ENCODE measurements at places on chromosomes 5 and 9.

GRCh38 chr5:113435575-113435974 lies 786 bp upstream of the TSSK1B start:
- no peak for DNase-seq

GRCh38 chr9:22379272-22379671 lies 67.4 kb upstream of the DMRTA1 start:
- no peak for DNase-seq

GRCh38 chr5:174733091-174733690 lies 8.8 kb downstream of the MSX2 start:
- no peak for DNase-seq

GRCh38 chr5:133048993-133049725 lies 2.7 kb upstream of the HSPA4 start:
- no peak for DNase-seq

GRCh38 chr9:124696101-124696500 lies 75.0 kb downstream of the NR6A1 start:
- DNase-seq, result no peak

- no peak for DNase-seq
Observed at GRCh38 chr9:751137-752051, 90.1 kb upstream of the DMRT1 start.

- DNase-seq, result no peak
Observed at GRCh38 chr5:128121651-128122050, 38.1 kb downstream of the SLC12A2 start.

DNA sequence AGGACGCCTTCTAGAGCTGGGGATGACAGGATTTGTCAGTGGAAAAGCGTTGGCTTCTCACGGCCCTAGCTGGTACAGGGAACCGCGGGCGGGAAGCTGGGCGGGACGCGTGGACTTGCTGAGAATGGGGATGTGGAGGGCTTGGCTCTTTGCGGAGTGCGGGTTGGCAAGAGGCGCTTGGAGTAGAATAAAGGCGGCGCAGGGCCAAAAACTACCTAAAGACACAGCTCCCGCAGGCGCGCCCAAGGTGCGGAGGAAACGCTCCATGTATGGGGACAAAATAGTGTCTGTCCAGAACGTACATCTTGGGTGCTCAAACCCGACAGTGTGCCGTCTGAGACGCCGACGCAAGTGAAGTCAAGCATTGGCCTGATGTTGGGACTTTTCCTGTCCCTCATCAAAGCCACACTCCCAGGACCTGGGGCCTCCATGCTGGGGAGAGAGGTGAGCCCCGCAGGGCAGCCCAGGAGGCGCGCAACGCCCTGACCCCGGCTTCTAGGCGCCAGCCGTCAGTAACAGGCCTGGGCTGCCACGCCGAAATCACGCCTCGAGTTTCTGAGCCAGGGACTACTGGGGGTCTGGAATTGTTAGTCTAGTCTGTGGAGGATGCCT lies 1.6 kb upstream of the NKX2-5 start:
- DNase-seq, result no peak

- DNase-seq, result no peak
Observed at GRCh38 chr5:66113160-66113559, 30.9 kb upstream of the SREK1 start.

DNA sequence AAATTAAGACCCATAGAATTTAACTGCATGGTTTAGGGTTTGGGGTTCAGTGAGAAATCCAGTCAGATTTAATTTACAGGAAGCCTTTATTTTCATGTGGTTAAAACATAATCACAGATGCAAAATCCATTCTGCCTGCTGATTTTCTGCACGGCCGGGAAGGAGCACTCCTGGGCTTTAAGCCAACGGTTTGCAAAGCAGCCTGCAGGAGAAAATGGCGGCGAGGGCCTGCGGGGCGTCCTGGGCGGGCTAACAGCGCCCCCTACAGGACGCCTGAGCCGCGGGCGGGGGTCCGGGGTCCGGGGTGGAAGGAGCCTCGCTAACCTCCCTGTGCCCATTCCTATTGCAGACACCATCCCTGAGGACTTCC lies 47.6 kb downstream of the THBS4 start:
- peak; percentile 83 for DNase-seq

- no peak for DNase-seq
Observed at GRCh38 chr9:124004593-124004992, 7.0 kb upstream of the LHX2 start.

DNA sequence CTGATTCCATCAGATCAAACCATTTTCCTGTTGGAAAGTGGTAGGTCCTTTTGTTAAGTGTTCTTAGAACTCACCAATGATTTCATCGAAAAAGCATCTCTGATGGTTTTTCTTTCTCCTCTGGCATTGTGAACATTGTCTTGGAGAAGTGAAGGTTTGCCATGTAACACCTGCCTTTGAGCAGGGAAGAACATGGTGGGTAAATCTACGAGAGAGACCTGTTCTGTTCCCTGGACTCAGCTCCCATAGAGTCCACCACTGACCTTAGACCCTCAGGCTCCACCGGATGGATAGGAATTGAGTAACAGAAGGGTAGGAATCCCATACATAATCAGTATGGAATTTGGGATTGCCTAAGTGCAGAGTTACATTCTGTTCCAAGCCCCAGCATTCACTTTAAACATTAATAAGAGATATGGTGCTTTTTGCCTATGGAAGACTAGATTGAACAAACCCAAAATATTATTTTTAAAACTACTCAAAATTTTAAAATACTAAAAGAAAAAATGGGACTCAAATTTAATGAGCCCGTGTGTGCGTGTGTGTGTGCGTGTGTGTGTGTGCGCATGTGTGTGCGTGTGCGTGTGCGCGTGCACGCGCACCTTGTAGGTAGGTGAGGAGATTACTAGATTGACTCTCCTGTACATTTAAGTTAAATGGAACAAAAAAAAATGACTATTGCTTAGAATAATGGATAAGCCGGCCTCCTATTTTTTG lies 92.0 kb downstream of the C9orf152 start:
- no peak for DNase-seq

- DNase-seq, result no peak
Observed at GRCh38 chr5:168772316-168772961, 193.3 kb upstream of the PANK3 start.

DNA sequence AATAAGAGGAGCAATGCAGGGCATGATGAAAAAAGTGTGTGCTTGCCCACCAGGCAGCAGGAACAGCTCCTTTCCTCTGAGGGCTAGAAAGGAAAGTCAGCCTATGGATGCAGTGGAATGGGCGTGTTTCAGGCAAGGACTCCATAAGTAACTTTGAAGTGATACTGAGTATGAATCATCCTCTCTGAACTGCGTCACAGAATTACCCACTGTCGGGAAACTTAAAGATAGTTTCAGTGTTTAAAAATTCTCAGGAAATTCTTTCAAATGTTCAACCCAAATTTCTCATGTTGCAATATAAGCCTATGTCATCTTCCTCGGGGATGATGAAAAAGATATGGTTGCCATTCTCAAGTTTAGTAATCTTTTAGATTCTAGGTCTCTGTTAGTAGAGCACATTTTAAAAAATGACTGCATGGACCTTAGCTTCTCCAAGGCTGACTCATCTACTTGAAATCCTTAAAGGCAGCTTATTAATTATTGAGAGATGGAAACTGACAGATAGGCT lies 27.7 kb downstream of the PTCD2 start:
- DNase-seq, result no peak

DNA sequence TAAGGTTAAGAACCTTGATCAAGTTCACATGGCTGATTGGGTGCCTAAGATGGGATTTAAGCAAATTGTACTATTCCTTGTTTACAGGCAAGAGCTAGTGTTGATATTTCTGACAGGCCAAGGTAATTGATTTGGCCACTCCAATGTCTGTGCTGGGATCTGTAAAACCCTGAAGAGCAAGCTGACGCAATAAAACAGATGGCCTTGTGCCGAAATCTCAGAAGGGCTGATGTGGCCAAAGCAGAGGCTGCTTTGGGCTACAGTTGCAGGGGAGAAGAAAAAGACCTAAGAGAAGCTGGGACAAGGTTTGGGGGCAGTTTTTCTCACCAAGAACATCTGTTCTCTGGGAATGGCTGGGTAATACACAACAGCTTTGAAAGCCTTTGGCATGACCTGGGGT lies 463.2 kb upstream of the ZNF608 start:
- DNase-seq, result no peak

DNA sequence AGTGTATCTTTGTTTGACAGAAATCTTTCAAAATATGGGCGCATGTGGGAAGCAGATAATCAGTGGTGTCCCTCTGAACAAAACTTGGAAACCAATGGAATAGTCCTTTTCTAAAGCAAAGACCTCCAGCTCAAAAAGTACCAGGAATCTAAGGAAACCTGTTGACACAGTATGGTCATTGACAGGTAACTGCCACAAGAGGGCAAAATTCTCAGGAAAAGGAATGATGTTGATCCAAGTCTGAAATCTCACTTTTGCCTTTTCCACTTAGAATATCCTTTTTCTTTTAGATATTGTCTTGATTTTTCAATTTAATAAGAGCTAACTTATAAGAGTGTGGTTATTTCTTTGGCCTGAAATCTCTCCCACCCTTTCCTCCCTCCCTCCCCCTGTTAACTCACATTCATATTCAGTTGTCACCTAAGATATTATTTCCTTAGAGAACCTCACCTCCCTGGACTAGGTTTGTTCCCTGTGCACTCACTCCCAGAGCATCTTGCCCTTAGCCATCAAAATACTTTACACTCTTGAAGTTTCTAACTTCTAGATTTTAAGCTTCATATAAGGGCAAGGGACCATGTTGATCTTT lies 59.0 kb upstream of the BARX1 start:
- peak; percentile 52 for DNase-seq

DNA sequence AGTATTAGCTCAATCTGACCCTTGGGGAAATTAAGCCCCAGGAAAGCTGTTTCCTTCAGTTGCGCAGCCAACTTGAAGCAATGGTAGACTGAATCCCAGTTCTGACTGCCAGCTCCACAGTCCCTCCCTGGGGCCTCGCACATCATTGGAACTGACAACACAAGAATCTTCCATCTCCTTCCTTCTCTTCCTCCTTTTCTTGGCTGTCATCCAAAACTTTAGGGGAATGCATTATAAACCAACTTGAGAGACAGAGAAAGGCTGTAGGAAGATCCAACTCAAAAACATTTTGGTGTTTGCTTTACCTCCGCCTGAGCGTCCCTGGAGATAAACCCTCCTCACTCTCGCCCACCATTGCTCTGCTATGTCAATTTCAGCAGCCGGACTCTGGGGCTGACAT lies 16.6 kb downstream of the KCNIP1 start:
- DNase-seq, result no peak

DNA sequence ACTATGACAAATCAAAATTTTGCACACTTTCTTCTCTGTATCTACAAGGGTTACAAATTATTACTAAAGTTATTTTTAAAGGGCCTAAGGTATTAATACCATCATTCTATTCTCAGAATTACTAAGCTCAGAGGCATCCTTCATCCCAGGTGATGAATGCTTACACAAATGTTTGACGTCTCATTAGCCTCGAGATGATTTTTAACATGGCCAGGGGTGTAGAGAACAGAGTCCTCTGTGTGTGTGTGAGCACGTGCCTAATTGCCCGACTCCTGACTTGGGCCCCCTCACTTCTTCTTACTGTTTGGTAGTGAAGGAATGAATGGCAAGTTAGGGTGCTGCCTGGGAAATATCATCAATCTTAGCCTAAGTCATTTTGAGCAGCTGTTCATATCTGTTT lies 221.1 kb downstream of the ENC1 start:
- DNase-seq, result no peak

DNA sequence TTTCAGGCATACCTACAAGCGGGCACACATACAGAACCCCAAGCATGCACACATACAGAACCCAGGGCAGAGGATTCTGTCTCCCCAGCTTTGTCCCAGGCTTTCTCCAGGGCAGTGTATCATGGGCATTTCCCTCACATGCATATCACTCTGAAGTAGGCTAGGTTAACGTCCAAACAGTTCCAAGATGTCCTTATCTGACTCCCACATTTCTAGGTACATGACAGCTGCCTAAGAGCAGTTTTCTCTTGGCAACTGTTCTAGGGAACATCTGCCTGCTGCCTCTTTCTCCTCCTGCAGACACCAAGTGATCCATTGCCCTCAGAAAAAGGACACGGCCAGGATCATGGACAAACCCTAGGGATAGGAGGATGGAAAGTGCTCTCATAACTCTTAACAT lies 84.9 kb upstream of the NR3C1 start:
- DNase-seq, result no peak

DNA sequence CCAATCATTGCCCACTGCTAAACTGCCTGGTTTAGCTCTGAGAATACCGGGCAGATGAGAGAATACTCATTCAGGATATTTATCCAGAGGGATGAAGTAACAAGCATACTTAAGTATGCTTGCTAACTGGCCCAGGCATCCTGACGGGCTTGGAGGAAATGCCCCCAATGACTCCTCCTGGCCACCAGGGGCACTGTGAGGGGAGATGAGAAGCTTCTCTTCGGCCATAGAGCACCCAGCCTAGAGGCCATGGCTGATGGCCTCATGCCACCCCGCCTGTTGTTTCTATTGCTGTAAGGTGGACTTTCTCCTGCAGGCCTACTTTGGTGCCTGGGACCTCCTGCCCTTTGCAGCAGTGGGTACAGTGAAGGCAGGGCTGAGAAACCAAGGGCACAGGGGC lies 134.5 kb upstream of the FSTL4 start:
- no peak for DNase-seq

DNA sequence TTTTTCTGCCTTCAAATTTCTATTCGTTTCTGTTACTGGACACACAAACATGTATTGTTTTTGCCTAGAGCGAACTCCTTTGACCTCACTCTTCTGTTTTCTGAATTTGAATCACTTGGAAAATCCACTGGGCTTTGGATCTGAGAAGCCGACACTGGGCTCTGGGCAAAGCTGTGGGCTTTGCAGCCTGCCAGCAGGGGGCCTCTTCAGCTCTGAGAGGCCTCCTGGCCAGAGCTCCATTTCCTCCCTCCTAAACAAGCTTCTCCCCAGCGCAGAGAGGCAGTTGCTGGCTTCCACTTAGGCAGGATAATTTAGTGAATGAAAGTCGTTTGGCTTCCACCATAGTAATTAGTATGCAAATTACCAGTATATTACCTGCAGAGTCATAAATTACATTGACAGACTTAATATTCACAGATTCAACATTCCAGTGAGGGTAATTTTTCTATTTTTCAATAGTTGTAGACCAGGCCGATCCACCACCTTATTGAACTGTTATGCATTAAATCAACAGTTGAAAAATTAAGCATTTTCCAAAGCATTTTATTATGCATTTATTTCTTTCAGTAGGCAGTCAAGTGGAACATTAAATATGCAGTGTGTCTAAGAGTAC lies 104.0 kb upstream of the ZNF366 start:
- DNase-seq, result peak; percentile 77

DNA sequence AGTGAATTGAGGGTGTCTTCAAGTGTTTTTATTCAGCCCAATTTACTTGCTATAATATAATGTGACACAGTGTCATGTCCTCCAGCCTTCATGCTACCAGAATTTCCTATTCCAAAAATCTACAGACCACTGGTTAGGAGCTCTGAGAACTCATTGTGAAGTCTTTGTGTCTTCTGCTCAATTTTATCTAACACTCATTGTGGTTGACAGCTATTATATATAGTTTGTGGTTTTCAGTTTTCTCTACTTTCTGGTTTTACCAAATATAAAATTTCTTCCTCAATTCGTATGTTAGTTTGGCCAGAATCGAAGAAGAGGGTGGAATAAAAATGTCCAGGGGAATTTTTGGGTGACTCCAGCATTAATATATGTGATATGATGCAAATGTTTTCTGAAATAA lies 509.3 kb upstream of the NUDT12 start:
- no peak for DNase-seq

GRCh38 chr5:160497878-160498277 lies 76.2 kb downstream of the PTTG1 start:
- DNase-seq, result no peak

GRCh38 chr5:40150896-40151295 lies 528.8 kb upstream of the PTGER4 start:
- DNase-seq, result no peak
